ENCODE measurements at places on chromosomes 16 and 17.
A peak's percentile ranks its signal among the peaks of the same experiment; 100 is the strongest.

DNA sequence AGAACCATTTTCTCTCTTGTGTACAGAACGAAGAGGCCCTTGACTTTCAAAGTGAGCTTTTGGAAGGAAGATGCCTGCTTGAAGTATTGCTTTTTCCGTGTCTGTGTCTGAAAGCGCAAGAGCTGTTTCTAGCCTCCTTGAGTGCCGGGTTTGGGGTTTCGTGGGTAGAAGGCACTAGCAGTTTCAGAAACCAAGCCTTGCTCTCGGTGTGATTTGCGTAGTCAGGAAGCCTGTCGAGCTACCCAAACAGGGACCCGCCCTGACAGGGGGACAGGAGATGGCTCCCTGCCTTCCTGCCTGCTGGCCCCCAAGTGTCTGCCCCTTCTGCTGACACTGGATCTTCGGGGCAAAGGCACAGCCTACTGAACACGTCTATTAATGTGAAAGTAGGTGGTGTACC lies 322.0 kb downstream of the MAF start:
- no peak for DNase-seq

GRCh38 chr16:6643080-6643686 lies 689.5 kb upstream of the RBFOX1 start:
- DNase-seq = peak; percentile 22

GRCh38 chr17:1980665-1981250 lies 44.4 kb downstream of the RTN4RL1 start:
- no peak for DNase-seq

GRCh38 chr17:10059684-10060211 lies 138.7 kb downstream of the GAS7 start:
- DNase-seq = no peak

DNA sequence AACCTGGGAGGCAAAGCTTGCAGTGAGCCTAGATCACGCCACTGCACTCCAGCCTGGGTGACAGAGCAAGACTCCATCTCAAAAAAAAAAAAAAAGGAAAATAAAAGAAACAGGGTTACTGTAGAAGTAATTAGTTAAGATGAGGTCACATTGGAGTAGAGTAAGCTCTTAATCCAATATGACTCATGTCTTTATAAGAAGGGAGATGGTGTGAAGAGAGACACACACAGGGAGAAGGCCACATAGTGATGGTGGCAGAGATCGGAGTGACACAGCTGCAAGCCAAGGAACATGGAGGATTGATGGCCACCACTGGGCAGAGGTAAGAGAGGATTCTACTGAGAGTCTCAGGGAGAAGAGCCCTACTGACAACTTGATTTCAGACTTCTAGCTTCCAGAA lies 15.3 kb upstream of the SLFN5 start:
- DNase-seq = no peak
